ENCODE measurements at places on chromosomes 12 and 14.

DNA sequence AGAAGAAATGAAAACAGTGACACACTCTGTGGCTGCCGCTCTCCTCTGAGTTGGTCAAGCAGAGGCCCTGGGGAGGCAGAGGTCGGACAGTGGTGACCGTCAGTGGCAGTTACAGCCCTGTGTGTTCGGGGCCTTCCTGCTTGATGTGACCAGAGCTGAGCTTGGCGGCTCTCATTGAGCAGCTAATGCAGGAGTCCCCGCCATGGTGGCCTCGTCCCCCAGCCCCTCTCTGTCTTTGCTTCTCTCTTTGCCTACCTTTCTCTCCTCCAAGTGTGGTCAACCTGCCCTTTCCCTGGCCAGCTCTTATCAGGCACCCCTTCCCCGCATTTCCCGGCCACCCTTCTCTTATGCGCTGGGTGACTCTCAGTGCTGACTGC, 362.8 kb downstream of the CACNA1C start:
- no peak for DNase-seq

DNA sequence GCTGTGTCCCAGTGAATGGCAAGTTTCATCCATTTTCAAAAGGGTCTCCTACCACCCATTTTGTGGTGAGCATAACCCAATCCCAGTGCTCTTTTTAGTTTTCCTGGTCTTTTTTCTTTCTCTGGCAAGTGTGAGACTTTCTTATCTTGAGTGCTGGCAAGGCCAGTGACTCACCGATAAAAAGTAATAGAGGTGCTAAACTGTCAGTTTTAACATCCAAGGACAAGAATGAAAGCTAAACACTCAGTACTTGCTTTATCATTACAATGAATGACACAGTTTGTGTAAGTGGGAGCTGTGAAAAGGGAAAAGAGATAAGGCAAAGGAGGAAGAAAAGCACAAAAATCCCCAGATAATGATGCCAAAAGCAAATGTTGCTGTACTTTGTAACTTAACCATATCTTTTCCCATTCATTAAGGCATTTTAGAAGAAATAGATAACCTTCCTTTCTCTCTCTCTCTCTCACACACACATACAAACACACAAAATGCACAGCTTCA, 4.9 kb upstream of the LRIG3 start:
- DNase-seq, result no peak

DNA sequence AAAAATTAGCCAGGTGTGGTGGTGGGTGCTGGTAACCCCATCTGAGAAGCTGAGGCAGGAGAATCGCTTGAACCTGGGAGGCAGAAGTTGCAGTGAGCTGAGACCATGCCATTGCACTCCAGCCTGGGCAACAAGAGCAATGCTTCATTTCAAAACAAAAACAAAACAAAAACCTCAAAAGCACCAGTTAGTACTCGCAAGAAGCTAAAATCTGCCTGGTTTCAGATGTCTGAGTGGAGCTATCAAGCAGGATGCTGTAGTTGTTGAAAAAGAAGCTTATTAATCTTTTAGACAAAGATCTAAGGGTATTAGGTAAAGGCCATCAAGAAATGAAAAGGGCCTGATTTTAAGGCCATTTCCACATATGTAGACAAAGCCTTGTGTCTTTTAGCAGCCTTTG, 50.9 kb downstream of the SUPT16H start:
- no peak for DNase-seq

DNA sequence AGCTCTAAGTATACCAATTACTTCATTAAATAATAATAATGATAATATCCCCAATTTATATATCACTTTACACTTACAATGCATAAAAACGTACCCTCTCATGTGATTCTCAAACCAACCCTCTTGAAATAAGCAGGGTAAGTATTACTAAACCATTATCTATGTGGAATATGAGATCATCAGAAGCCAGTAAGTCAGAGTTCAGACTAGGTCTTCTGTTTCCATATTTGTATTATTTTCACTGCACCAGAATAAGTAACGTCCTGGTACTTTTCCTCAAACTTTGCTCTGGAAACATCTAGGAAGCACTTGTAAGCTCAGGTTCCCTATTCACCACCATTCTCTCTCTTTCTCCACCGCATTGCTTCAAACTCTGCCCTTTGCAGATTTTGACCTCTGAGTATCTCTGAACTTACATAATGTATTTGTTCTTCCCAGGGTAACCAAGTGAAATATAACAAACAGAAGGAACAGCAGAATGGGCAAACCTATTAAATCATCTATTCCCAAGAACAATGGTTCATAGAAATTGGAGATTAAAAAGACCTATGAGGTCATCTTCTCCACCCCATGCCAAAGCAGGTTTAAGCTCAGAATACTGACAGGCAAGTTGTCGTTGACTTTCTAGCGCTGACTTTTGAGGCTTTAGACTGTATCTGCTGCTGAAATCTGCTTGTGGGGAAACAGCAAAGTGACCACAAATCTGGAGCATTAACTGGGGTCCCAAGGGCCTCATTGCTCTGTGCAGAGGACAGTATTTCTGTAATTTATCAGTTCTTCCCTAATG, 161.3 kb upstream of the FAR2 start:
- no peak for DNase-seq

DNA sequence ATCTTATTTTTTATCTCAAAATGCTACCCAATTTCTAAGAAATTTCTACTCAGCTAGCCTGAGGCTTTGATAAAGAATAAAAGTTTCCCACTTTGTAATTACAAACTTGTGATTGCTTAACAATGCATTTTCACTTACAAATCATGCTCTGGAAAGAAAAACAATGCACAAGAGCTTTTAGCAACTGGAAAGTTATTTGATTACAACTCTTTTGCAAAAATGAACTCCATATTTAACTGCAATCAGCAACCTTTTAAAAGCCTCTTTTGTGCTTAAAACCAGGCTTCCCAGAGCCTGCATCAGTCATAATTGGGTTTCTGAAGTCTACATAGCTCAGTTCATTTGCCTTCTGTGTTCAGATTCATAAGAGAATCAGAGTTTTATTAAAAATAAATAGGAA, 395.2 kb downstream of the PAWR start:
- no peak for DNase-seq

DNA sequence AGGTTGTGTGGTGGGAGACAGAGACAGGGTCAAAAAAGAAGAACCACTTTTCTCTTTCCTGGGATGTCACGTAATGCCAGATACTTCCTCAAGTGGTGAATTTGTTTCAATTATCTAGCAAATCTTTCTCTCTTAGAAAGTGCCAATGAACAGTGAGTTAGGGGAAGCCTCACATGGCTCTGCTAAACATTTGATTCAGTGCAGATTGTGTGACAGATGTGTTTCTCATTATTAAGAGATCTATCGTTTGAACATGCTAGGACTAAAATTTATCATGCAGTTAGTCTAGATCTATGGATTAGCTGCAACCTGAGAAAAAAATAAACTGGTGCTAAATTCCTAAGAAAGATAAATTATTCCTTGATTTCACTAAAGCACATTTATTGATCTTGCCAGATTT, 247.8 kb downstream of the MDGA2 start:
- DNase-seq, result no peak

DNA sequence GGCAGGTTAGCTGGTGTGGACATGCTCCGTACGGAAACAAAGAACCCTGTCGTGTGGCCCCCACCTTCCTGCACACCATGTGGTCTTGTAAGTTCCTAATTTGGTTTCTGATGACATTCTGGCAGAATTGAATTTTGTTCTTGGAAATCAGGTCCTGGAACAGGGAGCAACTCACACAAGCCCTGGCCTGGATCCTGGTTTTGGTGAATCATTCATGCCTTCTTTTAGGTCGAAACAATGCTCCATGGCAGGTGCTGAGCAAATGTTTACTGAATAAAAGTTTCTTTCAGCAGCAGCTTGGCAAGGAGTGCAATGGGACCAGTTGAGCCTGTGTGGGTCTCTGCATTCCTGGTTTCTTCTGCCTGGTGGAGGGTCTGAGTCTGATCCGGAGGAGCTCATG, 978.4 kb downstream of the BCL11B start:
- DNase-seq, result no peak

- DNase-seq, result no peak
Measured at GRCh38 chr14:75764020-75764419, 103.0 kb downstream of the TTLL5 start.

DNA sequence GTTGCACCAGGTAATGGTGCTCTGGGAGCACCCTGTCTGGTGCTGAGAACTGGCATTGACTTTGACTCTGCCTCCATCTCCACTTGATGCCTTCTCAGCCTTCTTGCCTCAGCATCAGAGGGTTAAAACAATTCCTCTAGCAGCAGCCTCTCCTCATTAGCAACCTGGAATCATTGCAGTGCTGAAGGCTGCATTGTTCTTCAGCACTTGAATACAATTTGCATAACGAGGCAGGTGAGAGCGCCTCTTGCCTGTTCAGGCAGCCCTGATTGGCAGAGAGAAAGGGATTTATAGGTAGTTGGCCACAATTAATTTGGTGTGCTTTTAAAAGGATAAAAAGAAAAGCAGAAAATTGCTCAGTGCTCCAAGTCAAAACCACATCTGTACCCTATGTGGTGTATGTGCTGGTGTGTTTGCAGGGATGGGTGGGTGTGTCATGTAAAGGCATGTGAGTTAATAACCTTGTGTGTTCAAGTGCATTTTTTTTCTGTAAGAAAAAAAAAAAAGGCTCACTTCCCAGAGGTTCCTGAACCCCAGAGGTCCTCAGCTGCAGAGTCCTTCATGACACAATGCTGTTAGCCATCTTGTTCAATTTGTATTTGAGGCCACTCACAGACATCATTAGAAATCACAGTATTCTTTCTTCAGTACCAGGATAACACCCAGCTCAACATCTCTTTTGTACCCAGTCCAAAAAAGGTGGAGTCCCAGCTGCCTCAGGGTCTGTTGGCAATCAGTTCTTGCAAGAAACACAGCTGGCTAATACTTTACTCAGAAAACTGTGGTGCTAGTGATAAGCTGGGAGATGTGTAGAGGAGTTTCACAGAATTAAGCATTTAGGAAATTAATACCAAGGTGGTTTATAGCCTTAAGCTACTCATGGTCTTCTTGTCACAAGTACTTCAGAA, 385.6 kb downstream of the GRIN2B start:
- no peak for DNase-seq

DNA sequence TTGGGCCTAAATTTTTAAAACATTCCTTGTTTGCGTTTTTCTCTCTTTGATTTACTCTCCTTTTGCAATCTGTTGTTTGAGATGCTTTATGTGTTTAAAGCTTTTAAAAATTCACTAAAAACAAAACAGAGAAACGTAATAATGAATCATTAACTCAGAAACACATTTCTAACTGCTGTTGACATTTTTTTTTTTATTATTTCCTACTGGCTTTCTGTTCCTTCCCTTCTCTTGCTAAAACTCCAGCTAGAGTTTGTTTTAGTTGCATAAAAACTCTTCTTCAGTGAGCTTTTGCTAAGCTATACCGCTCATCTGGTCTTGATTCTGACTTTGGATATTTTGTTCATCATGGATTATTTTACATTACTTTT, 29.0 kb upstream of the SRGAP1 start:
- no peak for DNase-seq

DNA sequence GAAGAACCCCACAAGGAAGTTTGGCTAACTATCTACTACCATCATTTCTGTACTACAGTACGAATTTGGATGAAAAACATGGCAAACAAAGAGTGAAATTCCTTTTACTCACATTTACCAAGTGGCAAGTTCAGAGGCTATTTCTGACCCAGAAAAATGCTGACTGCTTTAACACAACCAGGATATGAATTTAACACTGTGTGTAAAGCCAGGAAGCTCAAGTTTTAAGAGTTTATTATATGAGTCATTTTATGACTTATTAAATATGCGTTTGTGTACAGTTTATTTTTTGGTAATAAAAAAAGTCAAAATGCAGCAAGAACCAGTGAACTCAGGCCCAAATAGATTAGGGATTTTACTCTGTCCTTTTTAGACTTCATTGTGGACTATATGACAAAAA, 58.4 kb upstream of the STAC3 start:
- DNase-seq, result no peak

DNA sequence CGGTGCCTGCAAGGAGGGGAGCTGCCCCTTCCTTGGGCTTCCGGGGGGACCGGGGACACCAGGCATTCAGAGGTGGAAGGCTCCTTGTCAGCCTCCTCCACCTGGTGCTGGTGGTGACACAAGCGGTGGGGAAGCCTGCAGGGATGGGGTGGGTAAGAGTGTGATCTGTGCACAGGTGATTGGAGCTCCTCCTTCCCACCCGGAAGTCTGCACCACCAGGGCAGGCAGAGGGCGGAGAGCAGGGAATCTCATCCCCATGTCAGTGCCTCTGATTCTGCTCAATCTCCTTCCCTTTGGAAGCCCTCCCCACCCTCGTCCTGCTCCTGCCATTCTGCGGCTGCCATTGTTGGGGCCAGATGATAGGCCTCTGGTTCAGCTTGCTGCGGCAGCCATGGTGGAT, 238.1 kb upstream of the CRY1 start:
- DNase-seq, result no peak

GRCh38 chr14:75274899-75275569, 3.6 kb upstream of the FOS start:
- DNase-seq, result no peak

GRCh38 chr12:120264904-120265472, 542 bp downstream of the PXN start:
- DNase-seq, result no peak

- peak; percentile 39 for DNase-seq
Measured at GRCh38 chr14:93231129-93231979, 24.3 kb downstream of the UBR7 start.

DNA sequence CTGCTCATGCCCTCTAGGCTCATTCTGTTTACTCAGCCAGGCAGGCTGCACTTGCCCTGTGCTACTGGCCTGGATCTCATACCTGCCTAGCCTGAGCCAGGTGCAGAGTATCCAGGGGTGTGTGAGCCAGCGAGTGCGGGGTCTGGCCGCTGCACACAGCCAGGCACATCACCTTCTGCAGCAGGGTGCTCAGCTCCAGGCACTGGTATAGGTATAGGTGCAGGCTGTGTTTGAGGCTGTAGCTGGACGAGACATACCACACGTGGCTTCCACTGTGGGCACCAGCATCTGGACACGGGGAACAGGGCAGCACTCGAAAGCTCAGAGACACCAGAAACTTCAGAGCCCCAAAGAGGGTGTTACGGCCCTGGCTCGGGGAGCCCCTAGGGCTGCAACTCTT, 424.2 kb downstream of the RERGL start:
- no peak for DNase-seq

DNA sequence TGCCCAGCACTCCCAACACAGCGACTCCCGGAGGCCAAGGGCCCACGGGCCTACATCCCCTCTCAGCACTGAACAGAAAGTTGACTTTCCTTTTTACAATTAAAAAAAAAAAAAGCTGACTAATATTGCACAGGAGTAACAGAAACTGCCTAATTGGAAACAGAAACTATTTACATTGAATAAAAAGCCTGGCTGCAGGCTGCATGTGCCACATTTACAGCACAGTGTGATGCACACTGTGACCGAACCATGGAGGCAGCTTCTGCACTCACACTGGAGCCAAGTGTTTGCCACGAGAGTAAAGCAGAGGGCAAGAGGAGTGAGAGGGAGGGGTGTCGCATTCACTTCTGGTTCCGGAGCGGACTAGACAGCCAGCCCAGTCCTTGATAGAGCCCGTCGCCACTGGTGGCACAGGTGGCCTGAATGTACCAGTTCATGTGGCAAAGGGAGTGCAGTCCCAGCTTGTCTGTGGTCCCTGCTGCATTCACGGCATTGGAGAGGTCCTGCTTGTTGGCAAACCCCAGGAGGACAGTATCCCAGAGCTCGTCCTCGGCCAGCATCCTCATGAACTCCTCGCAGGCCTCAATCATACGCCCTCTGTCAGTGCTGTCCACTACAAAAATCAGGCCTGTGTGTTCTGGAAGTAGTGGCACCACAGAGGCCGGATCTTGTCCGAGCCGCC, 59.2 kb downstream of the SPPL3 start:
- DNase-seq, result no peak

Data from amygdala (tissue), 56 donors.